ENCODE measurements at places on chromosomes 7 and 10.
A peak's percentile ranks its signal among the peaks of the same experiment; 100 is the strongest.

GRCh38 chr7:65955718-65956117 is 26.3 kb downstream of the GUSB start:
- no peak for DNase-seq

GRCh38 chr10:99466632-99467223 is 36.3 kb upstream of the GOT1 start:
- DNase-seq = peak; percentile 15

DNA sequence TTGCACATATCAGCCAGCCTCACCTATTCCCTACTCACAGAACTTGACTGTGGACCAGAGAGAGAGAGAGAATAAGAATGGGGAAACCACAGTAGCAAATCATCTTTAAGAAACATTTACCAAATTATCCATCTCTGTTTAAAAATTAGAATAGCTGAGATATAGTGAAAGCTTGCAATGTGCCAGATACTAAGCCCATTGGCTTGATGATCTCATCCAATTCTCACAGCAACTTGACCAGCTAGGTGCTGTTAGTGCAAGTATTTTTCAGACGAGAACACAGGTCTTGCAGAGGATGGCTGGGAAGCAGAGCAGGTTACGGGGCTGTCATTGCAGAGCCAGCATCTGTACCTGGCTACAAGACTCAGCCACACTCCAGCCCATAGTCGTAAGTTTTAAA is 50.9 kb downstream of the KLF6 start:
- peak; percentile 31 for DNase-seq

- no peak for DNase-seq
These were observed 2.7 kb downstream of the UPP1 start for GRCh38 chr7:48091506-48092433.

DNA sequence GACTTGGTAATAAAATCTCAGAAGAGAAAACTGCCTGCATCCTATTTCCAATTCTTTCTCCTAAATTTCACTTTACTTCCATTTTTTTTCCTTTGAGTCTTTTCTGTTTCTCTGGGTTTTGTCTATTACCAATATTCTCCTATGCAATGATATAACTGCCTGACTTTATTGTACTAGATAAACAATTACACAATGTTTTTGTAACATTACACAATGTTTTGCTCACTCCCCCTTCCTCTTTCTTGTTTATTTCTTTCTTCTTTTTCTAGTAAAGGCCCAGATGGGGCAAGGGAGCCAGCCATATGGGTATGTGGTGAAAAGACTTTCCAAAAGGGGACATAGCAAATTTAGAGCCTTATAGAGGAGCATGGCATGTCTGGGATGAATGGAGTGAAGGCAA is 278.7 kb upstream of the PHYHIPL start:
- DNase-seq = no peak

DNA sequence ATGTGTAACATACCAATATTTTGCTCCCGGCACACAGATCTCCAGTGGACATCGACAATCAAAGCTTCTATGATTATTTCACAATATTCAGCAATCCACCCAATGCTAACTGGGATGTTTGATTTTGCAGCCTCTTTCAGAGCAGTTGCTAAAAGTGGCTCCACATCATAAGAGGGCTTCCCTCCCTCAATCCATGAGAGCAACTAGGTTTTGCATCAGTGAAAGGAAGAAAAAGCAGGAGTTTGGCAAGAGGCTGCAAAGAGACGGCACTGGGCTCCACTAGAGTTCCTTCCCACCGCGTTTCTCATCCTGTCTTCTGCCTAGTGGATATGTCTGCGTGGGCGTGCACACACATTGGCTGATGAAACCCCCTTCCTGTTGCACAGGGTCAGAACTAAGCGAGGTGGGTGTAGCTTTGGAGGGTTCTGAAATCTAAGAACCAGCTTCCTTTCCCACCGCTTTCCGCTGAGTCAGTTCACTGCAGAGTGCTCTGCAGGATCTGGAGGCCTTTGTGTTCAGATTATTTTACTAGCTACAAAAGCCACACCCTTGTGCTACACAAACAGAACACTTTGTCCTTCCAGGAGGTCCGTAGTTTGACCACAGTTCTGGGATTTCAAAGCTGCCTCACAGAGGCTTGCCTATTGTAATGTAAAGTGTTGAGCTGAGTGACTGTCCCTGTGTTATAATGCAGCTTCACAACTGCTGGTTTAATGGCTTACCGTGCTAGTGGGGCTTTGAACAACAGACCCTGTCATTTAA is 28.1 kb downstream of the ARL4A start:
- DNase-seq = peak; percentile 95

DNA sequence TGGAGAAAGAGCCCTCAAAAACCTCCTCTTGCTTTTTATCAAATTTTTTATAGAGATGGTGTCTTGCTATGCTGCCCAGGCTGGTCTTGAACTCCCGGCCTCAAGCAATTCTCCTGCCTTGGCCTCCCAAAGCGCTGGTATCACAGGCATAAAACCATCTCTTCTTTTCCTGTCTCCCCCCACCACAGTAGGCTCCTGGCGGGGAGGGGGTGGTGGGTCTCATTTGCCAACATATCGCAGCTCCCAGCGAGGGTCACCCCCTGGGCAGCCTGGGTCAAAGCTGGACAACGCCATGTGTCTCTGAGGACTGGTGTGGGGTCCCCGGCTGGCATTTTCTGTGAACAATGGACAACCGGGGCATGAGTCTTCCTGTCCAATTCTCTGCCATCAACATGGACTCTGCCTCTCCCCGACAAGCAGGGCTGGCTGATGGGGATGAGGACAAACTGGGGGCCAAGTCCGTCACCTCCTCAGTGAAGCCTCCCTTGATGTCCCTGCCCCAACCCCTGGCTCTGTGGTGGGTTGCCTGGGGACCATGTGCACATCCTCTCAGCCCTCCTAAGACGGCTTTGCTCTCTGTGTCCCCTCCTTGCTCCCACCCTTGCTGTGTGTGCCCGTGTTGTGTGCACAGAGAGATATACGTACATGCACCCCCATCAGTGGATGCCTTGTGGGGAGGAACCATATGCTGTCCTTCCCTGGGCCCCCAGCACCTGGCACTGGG is 86.4 kb upstream of the GNA12 start:
- no peak for DNase-seq

GRCh38 chr7:156842317-156842716 is 50.7 kb downstream of the LMBR1 start:
- DNase-seq = no peak

DNA sequence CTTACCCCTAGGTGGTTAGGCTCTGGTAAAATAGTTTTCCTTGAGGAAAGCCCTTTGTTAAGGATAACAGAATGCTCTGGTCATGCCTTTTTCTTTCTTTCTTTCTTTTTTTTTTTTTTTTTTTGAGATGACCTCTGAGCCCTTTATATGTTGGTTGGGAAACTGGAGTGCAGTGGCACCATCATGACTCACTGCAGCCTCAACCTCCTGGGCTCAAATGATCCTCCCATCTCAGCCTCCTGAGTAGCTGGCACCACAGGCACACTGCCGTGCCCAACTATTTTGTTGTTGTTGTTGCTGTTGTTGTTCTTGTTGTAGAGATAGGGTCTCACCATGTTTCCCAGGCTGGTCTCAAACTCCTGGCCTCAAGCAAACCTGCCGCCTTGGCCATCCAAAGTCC is 27.4 kb downstream of the NACAD start:
- DNase-seq = no peak

All from IMR-90 (cell line).